ENCODE measurements at places on chromosomes 6 and 20. TPM values are rescaled to one million over a fixed set of nuclear protein-coding genes. Genes with fewer than 3 reads are reported as not detected.

NAA20 gene
- 37.1 TPM for total RNA-seq

RHAG gene
- not detected for total RNA-seq

MDFI gene
- 0.26 TPM for total RNA-seq

CFAP61 gene
- total RNA-seq: not detected

CST1 gene
- total RNA-seq: not detected

LAMA4 gene
- 569 TPM for total RNA-seq

PPP1R16B gene
- under 0.01 TPM for total RNA-seq
